ENCODE measurements at places on chromosomes 13 and 19. TPM values are rescaled to one million over a fixed set of nuclear protein-coding genes. Genes with fewer than 3 reads are reported as not detected.

IFNL1 gene
- not detected for polyA plus RNA-seq

PSG3 gene
- polyA plus RNA-seq = 0.17 TPM

FPR1 gene
- 8.0 TPM for polyA plus RNA-seq

ELSPBP1 gene
- polyA plus RNA-seq = 0.48 TPM

PRKCG gene
- 5.2 TPM for polyA plus RNA-seq

CEACAM1 gene
- 0.60 TPM for polyA plus RNA-seq

WDR87 gene
- polyA plus RNA-seq = 0.29 TPM

TNNI3 gene
- 5.5 TPM for polyA plus RNA-seq

RABAC1 gene
- polyA plus RNA-seq = 189 TPM

ZNF420 gene
- 15.1 TPM for polyA plus RNA-seq

OR7A10 gene
- polyA plus RNA-seq = not detected

NXNL1 gene
- polyA plus RNA-seq = not detected

NEK5 gene
- 7.6 TPM for polyA plus RNA-seq

POU4F1 gene
- polyA plus RNA-seq = 16.6 TPM

ARRDC2 gene
- polyA plus RNA-seq = 4.9 TPM

GPR42 gene
- polyA plus RNA-seq = not detected

MADCAM1 gene
- 5.3 TPM for polyA plus RNA-seq

ONECUT3 gene
- 0.62 TPM for polyA plus RNA-seq

ZNF536 gene
- polyA plus RNA-seq = 26.8 TPM

STARD13 gene
- 17.5 TPM for polyA plus RNA-seq

ZNF582 gene
- polyA plus RNA-seq = 7.2 TPM

NCAN gene
- polyA plus RNA-seq = 623 TPM

HIPK4 gene
- polyA plus RNA-seq = 0.70 TPM

FAAP24 gene
- polyA plus RNA-seq = 3.4 TPM

VSTM2B gene
- 35.7 TPM for polyA plus RNA-seq

ZNF77 gene
- polyA plus RNA-seq = 5.9 TPM

FAM83E gene
- polyA plus RNA-seq = 0.45 TPM

SERTAD1 gene
- polyA plus RNA-seq = 4.9 TPM

PRX gene
- 6.1 TPM for polyA plus RNA-seq

CYP2A6 gene
- polyA plus RNA-seq = 0.48 TPM

KLK14 gene
- 1.4 TPM for polyA plus RNA-seq

CTU1 gene
- polyA plus RNA-seq = 4.8 TPM

FNDC3A gene
- polyA plus RNA-seq = 63.8 TPM

CGB7 gene
- polyA plus RNA-seq = 0.29 TPM

C13orf46 gene
- 1.0 TPM for polyA plus RNA-seq

CYP4F2 gene
- polyA plus RNA-seq = 0.59 TPM

TMEM91 gene
- 37.5 TPM for polyA plus RNA-seq

ZNF497 gene
- 6.9 TPM for polyA plus RNA-seq

LIM2 gene
- polyA plus RNA-seq = not detected

PSPN gene
- polyA plus RNA-seq = 3.7 TPM

ASF1B gene
- polyA plus RNA-seq = 8.8 TPM

PRSS57 gene
- polyA plus RNA-seq = not detected

PSG2 gene
- polyA plus RNA-seq = 0.23 TPM

TLE2 gene
- 101 TPM for polyA plus RNA-seq

SPRYD7 gene
- 25.5 TPM for polyA plus RNA-seq

HDGFL2 gene
- 83.5 TPM for polyA plus RNA-seq

SCEL gene
- not detected for polyA plus RNA-seq

FPR3 gene
- not detected for polyA plus RNA-seq

CEACAM5 gene
- not detected for polyA plus RNA-seq

SELENOV gene
- polyA plus RNA-seq = 0.77 TPM

LILRA2 gene
- polyA plus RNA-seq = 1.8 TPM

All from spinal cord (tissue), 10 donors.